ENCODE measurements at places on chromosomes 1 and 21.

DNA sequence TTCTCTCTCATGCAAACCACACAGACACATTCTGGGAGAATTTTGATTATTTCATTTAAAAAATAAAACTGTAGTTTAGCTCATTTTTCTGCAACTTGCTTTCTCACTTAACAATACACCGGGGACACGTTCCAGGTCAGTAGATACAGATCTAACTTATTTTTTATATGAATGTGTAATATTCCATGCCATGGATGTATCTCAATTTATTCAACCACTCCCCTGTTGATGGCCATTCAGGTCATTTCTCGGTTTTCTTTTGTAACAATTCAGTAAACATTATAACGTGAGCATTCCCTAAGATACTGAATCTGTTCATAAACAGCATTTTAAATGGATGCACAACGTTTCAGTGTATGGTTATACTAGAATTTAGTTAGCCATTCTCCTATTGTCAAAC lies 64.7 kb downstream of the CSMD2 start:
- DNase-seq = no peak

- DNase-seq = no peak
Observed at GRCh38 chr1:118257946-118258345, 72.9 kb upstream of the SPAG17 start.

DNA sequence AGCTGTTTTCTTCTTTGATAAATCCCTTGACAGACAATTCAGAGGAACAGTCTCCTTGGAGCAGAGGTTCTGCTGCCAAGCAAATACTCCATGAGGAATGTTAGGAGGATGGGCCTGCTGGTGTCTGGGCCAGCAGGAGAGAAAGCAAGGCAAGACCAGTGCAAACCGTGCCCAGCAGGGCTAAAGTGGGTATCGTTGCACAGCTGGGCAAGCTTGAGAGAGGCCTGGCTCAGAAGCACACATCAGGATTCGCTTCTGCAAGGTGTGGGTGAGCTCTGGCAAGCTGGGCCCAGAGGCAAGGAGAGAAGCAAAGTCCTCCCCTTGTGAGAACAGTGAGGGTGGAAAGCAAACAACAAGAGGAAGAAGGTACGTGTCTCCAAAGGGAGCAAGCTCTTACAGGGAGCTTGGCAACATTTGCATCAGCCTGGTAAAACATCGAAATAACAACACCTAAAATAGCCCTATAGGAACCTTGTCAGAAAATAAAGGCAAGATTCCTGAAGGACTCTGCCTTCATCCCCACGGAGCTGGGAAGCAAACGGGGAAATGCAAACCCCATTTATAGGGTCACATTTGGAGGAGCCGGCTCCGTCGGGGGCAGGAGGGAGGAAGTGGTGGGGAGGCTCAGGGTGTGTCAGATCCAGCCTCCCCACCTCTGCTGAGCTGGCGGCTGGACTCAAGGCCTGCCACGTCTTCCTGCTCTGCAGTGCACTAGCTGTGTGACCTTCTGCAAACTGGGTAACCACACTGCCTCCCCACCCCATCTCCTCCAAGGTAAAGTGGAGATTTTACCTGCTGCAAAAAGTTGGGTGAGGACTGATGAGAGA lies 62.3 kb upstream of the HIVEP3 start:
- no peak for DNase-seq

DNA sequence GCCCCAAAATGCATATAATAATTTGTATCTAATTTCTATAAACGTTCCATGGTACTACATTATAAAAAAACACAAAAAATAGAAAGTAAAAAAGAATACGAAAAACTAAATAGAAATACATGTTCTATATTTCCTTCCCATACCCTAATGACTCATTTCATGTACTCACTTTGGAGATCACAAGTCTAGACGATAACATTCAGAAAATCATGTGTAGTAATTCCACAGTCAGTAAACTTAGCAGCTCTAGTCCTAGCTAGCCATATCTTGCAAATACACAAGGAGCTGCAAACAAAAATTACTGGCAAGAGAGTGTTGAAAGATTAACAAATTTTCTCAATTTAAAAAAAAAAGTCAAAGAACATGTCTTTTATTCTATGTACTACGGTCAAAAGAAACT lies 1.4 kb downstream of the GOLPH3L start:
- no peak for DNase-seq
